IMR-90 (cell line): ENCODE measurements at places on chromosomes 1 and 21.

DNA sequence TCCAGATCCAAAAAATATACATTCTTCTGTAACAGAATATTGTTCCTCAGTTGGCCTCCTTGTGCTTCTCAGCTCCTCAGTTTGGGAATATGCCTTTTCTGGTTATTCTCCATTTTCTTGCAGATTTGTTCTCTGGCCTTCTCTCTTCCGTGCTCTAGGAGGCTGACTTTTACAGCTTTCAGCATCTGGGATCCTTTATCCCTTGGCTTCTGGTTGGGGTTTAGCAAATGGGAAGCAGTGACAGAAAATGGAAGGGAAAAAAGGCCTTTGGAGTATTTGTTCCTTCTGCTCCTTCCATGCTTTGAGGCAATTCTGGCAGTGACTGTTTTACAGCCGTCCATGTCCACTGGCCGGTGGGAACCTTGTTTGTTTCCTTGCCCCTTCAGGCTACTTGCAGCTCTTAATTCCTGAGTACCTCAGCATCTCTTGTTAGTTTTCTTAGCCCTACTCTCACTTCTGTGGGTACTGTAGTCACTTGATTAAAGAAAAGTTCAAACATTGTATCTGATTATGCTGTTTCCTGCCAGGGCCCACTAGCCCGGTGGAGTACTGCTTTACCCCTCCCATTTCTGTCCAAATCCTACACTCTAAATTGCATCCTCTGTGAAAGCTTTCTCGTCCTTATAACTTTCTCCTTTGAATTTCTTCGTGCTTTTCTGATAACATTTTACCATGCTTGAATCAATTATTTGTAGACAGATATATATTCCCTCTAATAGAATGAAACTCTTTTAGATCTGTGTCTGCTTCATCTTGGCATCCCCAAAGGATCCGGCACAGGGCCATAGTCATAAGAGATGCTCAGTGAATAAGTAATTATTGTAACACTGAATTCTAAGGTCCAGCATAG is 118.2 kb downstream of the OSBPL9 start:
- DNase-seq: no peak

GRCh38 chr1:95353194-95353593 is 119.2 kb downstream of the RWDD3 start:
- no peak for DNase-seq

- no peak for DNase-seq
Measured at GRCh38 chr1:110606657-110607535, 738 bp upstream of the KCNA2 start.

GRCh38 chr1:203742436-203742835 is 22.5 kb upstream of the LAX1 start:
- DNase-seq: peak; percentile 30

GRCh38 chr21:33644383-33645074 is 2.2 kb downstream of the ITSN1 start:
- peak; percentile 66 for DNase-seq

DNA sequence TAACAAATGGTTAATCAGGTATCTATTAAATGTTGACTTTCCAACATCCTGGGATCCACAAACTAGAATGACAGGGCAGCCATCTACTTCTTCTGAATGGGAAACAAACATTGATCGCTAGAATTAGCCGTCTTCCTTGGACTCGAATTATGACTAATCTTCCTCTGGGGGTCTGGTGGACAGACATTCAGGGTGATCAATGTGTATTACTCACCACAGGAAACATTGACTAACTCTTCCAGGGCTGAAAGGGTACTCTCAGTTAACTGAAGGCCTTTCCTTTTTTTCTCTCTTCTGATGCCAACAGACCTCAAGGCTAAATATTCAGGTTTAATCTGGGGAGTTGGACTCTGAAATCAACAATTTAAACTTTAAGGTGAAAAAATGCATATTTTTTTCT is 9.5 kb downstream of the NOL9 start:
- peak; percentile 80 for DNase-seq

DNA sequence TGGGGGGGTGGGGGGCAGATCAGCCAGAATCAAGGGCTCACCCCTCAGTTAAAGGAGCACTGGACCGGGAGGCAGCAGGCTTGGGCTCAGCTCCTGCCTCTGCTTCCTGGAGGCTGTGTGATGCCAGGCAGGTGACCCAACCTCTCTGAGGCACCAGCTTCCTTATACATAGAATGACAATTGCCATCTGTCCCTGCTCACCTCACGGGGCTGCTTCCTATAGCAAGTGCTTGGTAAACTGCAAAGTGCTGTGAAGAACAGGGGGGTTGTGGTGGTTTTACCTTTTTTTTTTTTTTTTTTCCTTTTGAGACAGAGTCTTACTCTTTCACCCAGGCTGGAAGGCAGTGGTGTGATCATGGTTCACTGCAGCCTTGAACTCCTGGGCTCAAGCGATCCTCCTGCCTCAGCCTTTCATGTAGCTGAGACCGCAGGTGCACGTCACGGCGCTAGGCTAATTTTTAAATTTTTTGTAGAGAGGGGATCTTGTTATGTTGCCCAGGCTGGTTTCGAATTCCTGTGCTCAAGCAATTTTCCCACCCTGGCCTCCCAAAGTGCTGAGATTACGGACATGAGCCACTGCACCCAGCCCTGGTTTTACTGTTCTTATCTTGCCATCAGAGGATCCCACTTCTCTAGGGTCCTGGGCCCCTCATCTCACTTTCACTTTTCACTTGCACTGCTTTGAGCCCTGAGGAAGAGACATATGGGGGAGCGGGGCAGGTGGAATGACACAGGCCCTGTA is 11.6 kb downstream of the KCNQ4 start:
- no peak for DNase-seq

DNA sequence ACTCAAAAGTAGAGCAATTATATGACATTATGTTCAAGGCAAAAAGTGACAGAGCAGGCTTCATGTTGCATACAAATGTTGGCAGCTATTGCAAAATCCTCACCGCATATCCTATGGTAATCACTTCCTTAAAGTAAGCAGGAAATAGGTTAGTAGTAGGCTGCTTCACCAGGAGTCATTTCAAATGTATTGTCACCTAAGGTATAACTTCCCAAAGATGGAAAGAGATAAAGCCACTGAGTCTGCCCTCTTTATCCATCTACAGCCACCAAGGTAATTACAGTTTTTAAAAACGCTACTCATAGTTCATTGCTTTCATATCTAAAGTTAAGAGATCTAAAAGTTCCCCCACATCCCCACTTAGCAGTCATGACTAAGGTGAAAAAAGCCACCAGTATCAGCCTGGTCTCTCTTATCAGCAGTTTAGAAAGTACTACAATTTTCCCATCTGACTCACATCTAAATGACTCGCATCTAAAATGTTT is 31.6 kb upstream of the UBE2U start:
- peak; percentile 85 for DNase-seq

- no peak for DNase-seq
Measured at GRCh38 chr1:117569856-117570255, 36.0 kb upstream of the TENT5C start.

DNA sequence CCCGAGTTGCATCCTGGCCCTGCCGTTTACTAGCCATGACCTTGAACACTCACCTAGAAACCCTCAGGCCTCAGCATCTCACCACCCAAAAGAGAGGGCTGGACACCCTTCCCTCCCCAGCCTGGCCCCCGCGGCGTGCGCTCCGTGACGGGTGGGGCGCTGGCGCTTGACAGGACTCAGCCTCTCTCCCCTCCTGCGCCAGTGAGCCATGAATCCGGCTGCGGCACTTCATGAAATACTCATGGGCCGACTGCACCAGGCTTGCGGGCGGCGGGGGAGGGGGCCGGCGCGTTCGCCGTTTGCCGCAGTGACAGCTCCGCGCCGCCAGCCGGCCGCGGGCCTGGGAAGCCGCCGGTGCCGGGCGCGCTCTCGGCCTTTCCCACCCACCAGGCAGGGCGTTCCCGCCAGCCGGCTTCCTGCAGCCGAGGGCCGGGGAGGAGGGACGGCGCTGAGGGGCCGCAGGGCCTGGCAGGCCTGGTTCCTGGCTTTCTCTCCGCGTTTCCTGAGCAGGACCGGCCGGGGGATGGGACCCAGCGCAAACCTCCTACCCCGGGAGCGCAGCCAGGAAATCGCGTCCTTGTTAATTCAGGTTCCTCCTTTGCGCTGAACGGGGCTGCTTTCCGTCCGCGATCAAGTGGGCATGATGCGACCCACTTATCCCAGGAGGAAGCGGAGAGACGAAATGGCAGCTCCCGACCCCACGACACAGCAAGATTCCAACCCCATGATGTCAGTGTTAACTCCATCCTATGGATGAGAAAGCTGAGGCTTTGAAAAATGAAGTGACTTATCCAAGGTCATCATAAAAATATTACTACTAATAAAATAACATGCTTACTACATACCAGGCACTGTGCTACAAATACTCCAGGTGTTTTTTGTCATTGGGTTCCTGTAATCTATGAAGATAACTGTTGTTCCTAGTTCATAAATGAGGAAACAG is 9.1 kb upstream of the LUZP1 start:
- DNase-seq: peak; percentile 75

DNA sequence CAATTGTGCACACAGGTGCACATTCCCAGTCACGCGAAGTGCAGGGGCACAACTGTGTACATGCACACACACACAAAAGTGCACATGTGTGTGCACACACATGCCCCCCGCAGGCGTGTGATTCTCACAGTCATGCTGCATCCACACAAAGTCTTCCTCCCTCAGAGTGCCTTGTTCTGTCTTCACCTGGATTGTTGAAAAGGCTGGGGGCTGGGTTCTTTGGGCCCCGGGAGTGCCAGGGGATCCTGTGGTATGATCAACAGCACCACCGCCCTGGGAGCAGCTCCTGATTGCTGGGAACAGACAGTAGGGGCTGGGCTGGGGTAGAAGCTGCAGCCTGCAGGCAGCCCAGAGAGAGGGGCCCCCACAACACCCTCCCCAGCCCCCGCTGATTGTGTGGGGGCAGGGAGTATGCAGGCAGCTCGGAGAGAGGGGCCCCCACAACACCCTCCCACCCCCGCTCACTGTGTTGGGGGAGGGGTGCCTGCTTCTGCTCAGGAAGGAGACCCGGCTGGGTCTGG is 3.4 kb downstream of the COL18A1 start:
- no peak for DNase-seq

DNA sequence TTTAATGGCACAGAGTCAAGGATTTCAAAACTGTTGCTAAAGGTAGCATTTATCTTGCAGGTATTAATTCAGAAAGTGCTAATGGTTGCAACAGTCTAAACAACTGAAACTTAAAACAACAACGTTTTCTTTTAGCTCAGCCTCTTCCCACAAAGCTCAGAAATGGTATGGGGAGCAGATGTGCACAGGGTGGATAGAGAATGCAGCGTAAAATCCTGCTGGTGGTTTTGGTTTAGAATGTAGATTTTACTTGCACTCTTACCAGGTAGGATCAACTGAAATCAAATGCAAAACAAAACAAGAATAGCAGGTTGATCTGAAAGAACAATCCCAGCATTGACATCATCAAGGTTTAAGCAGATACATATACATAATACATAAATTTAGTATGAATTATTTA is 3.8 kb upstream of the LRRC8C start:
- DNase-seq: no peak

DNA sequence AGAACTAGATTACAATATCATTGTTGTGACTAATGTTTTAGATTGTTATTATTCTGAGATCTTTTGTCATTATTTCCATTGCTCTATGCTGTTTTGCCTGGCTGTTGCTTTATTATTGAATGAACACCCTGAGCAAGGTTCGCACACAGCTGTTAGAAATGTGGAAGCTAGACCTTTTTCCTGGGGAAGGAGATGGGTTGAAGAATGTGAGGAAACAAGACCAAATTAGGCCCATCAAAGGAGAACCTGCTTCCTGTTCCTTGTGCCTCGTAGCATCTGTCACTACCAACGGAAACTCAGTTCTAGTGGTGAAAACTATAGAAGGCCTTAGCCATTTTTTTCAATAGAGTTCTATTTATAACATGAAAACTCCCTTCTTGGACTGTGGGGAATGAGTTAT is 68.7 kb downstream of the RGL1 start:
- DNase-seq: no peak

DNA sequence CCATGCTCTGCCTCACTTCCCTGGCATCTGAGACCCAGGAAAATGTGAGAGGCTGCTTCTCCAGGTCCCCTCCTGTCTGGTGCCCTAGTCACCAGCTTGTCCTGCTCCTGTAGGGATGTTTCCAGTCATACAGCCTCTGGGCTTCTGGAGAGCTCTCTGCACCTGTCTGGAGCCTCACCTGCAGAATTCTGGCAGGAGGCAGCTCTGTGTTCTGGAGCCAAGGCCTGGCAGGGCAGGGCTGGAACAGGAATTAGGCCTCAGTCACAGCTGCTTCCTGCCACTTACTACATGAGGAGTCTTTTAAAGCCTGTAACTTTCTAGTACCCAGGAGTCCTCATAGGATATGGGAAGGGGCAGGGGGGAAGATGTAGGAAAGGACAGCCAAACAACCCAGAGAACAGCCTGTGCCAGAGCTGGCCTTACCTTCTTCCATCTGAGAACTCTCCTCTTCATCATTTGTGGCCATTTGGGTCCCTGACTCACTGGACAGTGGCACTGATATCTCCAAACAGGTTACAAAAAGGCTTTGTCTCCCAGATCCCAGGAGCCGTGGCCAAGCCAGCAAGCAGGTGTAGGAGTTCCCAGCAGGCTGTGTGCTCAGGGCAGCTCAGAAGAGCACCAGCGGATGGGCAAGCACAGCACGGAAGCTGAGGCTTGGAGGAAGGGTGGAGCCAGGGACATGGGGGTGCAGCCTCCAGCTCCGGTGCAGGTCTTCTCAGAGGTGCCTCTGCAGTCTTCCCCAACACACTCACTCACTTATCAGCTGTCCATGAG is 31.4 kb upstream of the ARTN start:
- DNase-seq: no peak

- no peak for DNase-seq
Measured at GRCh38 chr1:9996624-9997582, at the start of gene RBP7. TSS of gene RBP7 (plus strand) at chr1:9997228. CDS start at chr1:9997259, 31 bp downstream.

GRCh38 chr1:74637296-74637695 is 36.3 kb downstream of the ERICH3 start:
- no peak for DNase-seq

DNA sequence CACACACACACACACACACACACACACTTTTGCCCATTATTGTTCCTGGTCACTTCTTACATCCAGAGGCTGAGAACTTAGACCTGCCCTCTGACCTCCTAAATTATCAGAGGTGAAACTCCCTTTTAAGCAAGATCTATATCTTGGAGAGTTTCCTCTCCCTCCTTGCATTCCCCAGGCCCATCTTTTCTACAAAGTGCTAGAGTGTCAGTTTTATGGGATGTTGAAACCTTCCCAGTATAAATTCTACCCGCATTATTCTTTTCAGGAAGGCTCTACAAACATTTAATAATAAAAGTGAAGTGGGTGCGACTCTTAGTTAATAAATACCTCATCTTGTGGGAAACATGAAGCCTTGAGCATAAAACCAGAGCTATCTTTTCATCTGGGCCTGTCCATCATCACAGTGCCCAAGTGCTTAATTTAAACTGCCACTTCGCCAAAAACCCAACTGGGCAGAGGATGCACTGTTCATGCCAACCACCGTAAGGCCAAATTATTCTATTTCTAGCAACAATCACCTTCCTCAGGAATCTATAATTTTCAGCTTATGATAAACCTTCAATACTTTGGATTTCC is 458.2 kb upstream of the RUNX1 start:
- DNase-seq: no peak

DNA sequence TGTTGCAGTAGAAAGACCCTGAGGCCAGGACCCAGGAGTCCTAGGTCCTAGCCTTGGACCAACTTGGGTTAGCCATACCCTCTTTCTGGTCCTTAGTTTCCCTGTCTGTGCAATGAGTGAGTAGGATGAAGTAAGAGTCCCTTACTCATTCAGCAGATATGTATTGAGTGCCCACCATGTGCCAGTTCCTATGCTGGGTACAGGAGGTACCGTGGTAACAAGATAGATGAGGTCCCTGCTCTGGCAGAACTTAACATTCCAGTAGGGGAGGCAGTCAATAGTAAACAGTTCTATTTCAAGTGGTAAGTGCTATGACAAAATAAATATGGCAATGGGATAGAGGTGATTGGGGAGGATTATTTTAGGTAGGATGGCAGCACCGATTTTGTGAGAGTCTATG is 18.3 kb upstream of the PARS2 start:
- DNase-seq: no peak
